ENCODE measurements at places on chromosomes 2 and 18.
A peak's percentile ranks its signal among the peaks of the same experiment; 100 is the strongest.

GRCh38 chr18:55343396-55344073, 244.5 kb downstream of the TCF4 start:
- DNase-seq: peak; percentile 47

DNA sequence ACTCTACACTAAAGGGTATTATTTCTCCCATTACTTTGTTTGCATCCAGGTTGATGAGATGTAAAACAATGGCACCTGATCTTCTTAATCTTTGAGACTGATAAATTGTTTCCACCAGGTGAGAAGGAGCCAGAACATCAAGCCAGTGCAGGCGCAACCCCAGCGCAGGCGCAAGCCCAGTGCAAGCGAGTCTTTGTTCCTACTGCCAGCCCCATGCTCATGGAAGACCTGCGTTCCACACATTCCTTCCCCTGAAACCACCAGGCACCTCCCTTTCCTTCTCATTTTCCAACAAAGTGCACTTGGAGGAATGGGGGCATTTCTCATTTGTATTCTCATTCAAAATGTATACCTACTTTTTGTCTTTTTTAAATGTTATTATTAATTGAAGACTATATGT, 188.7 kb upstream of the SMAD2 start:
- DNase-seq: no peak

GRCh38 chr2:135093193-135093592, 41.1 kb downstream of the RAB3GAP1 start:
- no peak for DNase-seq

DNA sequence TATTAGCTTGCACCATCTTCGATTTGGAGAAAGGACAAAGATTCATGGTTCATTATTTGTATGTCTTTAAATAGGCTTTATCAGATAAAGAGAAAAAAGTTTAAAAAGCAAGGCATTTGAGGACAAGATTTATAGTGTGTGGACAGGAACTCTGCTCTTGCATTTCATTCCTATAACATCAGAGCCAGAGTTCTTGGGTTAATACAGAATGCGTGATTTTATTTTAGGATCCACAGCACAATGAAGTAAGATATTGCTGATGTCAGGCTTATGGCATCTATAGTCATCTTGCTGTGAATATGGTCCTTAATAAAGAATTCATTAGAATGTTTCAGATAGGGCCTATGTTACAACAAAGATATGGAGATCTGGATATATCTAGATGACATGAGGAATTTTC, 19.7 kb downstream of the RASGRP3 start:
- no peak for DNase-seq

DNA sequence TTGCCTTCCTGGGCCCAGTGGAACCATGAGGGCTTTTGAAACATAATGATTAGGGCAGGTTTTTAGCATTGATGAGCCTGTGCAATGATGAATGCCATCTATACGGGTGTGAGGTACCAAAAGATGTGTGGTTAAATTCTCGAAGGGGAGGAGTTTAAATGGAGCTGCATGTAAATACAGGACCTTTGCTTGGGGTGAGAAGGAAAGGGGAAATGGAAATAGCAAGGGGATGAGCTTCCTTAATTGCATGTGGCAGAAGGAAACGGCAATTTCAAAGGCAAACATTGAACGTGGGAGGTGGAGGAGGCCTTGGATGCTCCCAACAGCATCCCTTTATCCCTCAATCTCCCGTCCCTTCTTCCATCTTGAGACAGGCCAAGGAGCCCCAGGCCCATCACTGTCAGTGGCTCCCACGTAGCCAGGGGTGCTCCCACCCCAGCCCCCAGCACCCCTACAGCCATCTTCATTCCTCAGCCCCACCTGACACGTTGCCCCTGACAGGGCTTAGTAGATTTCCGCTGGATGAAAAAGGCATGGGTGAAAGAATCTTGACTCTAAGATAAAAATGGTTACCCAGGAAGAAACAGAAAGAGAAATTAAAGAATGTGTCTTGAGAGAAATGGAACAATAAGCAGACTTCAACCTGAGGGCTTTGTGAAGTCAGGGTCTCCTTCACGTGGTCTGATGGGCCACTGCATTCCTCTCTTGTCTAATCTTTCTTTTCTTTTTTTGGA, 32.5 kb downstream of the INPP5D start:
- no peak for DNase-seq

DNA sequence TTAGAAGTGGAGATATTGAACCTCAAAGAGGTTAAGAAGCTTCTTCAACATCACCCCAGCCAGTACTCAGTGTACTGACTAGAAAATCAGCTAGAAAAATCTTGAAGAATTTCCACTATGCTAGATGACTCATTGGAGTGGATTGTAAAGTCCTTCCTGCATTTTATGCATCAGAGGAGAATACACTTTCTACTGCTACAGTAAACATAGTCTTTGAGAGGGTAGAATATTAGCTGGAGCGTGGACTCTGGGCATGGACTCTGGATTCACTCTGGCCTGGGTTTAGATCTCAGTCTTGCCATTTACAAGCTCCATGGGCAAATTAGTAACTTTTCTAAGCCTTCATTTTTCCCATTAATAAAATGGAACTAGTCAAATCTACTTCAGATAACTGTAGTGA, 215.9 kb downstream of the IRS1 start:
- DNase-seq: peak; percentile 99

- no peak for DNase-seq
Measured at GRCh38 chr2:233460726-233461441, 105.7 kb downstream of the USP40 start.

GRCh38 chr2:182597570-182598295, 118.3 kb upstream of the DNAJC10 start:
- DNase-seq: no peak

GRCh38 chr2:137525641-137526190, 438.6 kb upstream of the HNMT start:
- peak; percentile 1 for DNase-seq

GRCh38 chr18:11387880-11388279, 221.5 kb upstream of the SLC35G4 start:
- DNase-seq: peak; percentile 40

GRCh38 chr18:24111936-24112335, 26.9 kb upstream of the CABYR start:
- no peak for DNase-seq

DNA sequence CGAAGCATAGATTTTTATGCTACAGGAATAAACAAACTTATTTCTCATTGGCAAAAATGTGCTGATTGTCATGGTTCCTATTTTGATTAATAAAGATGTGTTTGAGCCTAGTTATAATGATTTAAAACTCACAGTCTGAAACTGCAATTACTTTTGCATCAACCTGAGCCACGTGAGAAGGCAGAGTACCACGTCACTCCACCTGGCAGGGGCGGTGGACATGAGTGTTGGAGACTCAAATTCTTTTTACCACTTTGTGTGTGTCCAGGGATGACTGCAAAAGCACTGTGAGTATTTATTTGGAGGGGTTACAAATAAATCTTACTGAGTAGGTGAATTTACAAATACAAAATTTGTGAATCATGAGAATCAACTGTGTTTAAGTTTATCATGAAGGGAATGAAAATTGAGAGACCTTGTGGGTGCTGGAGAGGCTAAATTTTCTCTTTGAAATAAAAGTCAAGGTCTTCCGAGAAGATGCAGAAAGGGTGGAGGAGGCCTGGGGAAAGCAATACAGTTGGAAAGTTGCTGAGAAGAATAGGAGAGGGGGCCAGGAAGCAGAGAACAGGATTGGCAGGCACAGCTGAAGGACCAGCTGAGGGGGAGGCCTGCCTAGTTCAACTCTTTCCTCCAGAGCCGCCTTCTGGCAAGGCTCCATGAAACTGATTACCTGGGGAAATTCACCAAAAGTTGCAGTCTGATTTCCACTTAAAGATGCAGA, 316.4 kb downstream of the MYCN start:
- no peak for DNase-seq

GRCh38 chr2:44330801-44331200, 30.5 kb downstream of the PREPL start:
- peak; percentile 58 for DNase-seq

DNA sequence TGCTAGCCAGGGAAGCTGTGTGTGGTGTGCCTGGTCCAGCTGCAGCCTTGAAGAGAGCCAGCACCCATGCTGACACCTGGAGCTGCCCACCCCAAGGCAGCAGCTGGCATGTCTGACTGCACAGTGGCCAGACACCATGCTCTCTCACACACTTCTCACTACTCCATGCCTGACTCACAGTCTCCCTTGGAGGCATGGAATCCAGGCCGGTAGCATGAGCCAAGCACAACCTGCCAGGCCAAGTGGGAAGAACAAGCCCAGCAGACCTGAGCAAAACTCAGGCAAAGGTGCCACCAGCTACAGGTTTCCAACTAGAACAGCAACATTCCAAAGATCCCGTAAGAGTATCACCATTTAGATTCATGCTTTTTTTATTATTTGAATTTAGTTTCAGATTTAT, 625.3 kb upstream of the LRRTM4 start:
- no peak for DNase-seq

DNA sequence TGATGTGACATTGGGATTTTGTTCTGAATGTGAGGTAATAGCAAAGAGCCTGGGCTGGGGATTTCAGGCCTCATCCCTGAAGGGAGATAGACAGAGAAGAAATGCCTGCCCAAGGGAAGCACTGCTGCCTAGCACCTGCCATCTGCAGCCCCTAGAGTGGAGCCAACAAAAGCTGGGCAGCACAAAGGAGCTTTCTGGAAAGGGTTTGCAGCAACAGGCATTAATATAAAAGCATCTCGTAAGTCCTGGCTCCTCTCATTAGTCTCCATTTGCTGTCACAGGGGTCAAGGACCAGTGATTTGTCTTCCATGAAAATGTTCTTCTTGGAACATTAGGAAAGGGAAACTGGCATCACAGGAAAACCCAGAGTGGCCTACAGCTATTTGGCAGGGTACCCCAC, 157.2 kb upstream of the SLC14A2 start:
- DNase-seq: no peak

DNA sequence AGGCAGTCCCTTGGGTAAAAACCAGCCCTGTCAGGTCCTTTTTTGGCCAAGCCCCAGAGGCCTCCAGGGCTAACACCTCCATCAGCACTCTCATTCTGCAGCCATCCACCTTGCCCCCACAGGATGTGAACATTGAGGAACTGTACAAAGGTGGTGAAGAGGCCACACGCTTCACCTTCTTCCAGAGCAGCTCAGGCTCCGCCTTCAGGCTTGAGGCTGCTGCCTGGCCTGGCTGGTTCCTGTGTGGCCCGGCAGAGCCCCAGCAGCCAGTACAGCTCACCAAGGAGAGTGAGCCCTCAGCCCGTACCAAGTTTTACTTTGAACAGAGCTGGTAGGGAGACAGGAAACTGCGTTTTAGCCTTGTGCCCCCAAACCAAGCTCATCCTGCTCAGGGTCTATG, 7.3 kb downstream of the IL1F10 start:
- no peak for DNase-seq

GRCh38 chr2:231929961-231930592, 3.9 kb upstream of the NPPC start:
- DNase-seq: no peak

- DNase-seq: no peak
Measured at GRCh38 chr18:74861154-74861553, 263.5 kb downstream of the ZNF407 start.

DNA sequence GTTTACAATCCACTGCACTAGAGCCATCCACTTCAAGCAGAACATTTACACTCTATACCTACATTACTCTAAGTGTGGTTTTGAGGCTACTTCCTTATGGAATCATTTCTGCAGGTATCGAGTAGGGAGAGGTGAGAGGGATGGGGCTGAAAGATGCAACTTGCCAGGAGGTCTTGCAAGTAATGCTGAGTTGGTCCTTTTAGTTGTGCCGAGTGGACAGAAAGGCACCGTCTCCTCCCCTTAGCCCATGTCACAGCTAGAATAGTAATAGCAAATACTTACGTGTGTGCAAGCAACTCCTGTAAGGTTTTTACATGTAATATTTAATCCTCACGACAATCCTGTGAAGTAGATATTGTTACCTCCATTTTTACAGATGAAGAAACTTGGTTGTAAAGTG, 158.8 kb upstream of the TTC39C start:
- no peak for DNase-seq

DNA sequence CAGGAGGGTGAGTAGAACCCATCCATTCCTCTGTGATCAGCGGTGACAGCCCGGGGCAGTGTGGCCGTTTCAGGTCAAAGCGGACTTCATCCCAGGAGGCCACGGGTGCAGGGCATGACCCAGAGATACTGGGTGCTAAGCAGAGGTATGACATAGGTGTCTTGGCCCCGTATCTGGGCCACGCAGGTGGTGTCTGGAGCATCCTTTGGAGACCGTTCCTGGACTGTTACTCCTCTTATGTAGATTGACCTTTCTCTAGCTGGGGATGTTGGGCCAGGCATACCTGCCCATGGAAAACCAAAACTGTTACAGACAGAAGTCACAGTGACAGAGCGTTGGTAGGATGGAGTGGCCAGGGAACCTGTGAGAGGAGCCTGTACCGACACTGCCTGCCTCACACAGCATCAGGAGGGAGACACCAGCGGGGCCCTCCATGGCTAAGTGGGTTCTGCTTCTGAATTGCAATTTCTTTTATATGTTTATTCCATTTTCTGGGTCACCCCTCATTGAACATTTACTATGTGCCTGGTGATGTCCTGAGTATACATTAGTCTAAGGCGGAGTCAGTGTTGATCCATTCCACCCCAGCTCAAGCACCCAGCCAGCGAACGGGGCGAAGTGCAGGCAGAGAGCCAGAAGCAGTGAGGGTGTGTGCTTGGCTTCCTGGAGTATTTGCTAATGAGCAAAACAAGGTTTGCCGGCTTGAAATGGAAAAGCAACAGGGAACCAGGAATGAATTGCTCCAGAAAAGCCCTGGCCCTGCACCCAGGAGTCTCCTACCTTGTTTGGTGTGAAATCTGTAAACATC, 141.7 kb downstream of the SH3RF3 start:
- DNase-seq: no peak

- peak; percentile 24 for DNase-seq
Measured at GRCh38 chr2:203225423-203226039, 13.3 kb upstream of the CYP20A1 start.

DNA sequence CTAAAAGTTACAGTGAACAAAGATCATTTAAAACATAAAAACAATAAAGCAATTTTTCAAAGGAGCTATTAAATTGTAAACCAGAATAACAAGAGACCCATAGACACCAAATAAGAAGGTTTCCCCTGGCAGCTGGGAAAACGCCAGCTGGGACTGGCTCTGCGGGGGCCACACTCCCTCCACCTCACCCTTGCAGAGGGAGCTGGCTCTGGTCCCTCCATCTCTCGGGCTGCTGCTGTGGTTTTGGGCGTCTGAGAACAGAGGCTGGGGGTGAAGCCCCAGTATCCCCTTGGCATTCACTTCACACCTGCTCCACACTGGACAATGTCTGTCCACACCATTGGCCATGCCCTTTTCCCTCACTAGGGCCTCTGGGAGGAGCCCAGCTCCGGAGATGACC, 62.1 kb upstream of the OTOS start:
- no peak for DNase-seq

Measured in renal cortical epithelial cell (primary cell).